Astrocyte of the hippocampus (primary cell): ENCODE measurements at places on chromosomes 4 and X.

- no peak for DNase-seq
Observed at GRCh38 chrX:96383428-96383827, 301.2 kb upstream of the DIAPH2 start.

DNA sequence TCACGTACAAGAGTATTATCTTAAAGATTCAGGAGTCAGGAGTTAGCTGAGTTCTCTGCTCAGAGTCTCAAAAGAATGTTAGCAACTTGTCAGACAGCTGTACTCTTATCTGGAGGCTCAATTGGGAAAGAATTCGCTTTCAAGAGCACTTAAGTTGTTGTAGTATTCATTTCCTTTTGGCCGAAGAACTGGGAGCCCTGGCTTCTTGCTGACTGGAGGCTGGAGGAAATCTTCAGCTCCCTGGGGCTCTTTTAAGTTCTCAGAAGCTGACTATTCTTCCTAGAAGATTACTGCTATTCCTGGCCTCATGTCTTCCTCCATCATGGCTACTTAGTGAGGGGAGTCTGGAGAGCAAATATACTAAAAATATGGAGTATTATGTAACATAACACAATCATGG, 587.2 kb downstream of the EPHA5 start:
- DNase-seq = peak; percentile 28

DNA sequence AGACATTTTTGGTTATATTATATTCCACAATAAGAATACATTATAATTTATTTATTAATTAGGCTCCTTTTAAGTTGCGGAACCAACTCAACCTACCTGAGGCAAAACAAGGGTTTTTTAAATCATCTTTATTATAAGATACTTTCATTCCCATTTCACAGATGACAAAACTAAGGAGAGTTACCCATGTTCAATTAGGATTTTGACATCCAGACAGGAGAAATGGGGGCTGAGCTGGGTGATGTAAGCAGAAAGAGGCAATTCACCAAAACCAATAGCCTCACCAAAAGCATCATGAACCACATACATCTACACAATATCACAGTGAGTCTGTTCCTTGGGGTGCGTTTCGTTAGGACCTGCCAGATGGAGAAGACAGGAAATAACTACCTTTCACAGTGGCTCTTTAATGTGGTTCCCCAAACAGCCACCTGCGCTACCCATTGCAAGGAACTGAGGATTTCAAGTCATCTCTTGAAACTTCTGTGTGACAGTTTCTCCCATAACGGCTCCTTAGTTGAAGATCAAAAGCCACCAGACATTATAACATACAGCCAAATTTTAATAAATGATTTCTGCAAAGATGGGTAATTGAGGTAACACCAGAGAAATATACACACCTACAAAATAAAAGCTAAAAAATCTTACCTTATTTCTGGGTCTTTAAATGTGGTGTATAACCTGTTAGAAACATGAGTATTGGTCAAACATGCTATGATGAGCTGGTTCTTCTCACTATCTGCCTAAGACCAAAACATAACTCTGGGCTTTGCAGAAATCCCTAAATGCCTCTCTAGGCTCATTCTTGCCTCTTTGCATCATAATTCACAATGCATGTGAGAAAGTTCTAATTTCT, 190.6 kb upstream of the LEF1 start:
- DNase-seq = no peak

- peak; percentile 65 for DNase-seq
Observed at GRCh38 chr4:39587881-39588280, 50.8 kb downstream of the SMIM14 start.

DNA sequence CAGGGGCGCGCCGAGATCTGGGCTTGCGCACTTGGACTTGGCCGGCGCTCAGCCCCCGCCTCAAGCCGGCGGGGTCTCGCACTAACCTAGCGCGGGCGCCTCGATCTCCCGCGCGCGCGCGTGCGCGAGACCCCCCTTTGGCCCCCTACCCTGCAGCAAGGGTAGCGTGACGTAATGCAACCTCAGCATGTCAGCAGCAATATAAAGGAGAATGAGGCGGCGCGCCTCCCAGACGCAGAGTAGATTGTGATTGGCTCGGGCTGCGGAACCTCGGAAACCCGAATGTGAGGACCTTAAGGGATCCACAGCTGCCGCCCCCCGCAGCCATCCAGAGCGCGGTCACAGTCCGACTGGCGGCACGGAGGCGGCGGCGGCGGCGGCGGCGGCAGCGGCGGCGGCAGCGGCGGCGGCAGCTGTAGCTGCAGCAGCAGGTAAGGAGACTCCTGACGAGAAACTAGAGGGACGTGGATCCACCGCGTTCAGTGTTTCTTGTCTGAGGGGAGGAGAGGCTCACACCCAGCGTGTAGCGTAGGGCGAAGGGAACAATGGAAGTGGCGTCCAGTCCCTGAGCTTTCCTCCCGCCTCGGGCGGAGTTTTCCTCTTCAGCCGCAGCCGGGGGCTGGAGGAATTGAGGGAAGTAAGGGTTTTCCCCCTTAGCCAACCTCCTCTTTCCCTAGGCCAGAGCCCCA, at the start of the genes SATL1 and ZNF711:
TSS of gene SATL1 (minus strand) at position 19 of the 689 bp plus-strand sequence. CDS start 134,811 bp downstream, outside the sequence.
TSS of gene ZNF711 (plus strand) at position 231 of the 689 bp plus-strand sequence. CDS start 3,582 bp downstream, outside the sequence.
- DNase-seq = peak; percentile 88

- no peak for DNase-seq
Observed at GRCh38 chr4:154640999-154641398, 28.5 kb upstream of the FGG start.

GRCh38 chr4:123037804-123038203, 115.4 kb upstream of the NUDT6 start:
- peak; percentile 73 for DNase-seq

DNA sequence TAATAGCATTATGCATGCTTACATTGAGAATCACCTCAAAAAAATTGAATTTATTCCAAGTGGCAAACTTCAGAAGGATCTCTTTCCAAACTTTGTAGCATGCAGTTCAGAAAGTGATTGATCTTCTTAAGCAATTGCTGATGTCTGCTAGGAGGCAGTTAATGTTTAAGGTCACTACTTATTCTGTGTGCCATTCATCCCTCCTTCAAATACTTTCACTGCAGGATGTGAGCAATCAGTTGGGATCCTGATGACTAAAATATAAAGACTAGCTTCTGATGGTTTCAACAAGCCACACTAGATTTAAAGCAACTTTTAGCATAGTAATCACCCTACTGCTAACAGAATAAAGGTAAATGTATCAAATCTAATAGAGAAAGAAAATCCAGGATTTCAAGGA, 414.1 kb downstream of the ADGRL3 start:
- DNase-seq = peak; percentile 8

- DNase-seq = no peak
Observed at GRCh38 chr4:184153781-184154180, 63.9 kb downstream of the ENPP6 start.

DNA sequence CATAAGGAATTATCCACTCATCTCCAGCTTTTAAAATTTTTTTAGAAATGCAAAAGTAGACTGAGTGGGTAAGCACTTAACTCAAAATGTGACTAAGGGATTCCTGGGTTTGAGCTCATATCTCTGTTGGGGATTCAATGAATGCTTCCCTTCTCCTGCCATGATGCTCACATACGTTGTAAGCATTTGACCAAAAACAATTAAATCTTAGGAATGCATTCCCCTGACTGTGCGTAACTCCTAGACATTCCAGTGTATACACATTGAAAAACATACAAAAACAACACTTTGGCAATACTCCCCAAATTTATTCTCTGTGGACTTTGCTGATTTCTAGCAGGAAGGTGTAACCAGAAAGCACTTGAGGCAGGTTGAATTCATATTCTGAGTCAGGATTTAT, 29.8 kb downstream of the SPANXA2 start:
- peak; percentile 35 for DNase-seq

DNA sequence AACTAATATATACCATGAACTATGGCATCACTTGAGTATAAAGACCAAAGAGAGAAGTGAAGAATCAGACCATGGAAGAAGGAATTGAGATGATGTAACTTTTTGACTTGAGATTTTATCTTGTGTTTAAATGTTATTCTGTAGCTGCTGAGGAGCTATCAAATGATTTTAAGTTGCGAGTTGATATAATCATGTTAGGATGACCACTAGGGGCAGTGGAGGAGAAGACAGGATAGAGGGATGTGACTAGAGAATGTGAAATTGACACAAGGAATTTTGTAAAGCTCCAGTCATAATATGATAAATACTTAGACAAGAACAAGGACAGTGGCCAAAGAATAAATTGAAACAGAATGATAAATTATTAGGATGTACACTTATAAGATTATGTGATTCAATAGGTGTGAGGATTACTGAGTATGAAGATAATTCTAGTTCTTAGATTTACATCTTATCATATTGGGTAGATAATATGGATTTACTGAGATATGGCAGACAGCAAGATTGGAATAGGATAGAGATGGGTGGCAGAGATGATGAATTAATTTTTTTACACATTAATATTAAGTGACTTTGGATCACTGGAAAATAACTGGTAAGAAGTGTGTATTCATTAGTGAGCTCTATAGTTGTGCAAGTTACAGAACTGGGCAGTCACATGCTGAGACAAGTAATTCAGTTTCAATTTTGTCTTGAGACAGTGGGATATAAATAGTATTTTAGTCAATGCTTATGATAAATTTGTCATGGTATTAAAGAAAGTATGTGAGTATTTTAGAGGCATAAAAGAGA, 816.0 kb upstream of the PCDH10 start:
- DNase-seq = no peak

DNA sequence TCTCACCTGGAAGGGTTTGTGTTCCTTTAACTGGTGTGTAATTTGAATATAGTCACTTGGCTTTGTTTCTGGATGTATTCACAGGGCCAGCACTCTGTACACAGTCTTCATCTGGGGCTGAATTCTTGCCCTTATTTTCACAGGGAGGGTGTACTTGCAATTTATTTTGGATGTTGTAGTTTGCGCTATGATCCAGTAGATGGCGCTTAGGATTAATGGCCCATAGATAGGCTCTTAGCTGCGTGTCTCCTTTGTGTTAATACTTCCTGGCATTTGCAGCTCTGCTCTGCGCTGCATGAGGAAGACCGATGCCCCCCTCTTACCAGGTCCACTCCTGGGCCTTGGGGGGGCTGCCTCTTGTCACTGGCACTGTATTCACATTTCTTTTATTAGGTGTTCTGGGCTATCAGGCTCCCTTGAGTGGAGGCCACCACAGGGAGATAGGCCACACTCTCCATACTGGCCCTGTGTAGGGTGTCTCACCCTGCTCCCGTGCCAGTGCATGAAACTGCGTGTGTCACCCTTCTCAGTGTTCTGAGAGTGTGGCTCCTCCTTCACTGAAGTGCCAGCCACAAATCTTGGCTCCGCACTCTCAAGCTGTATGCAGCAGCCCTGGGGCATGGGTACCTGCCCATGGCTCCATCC, 562.2 kb downstream of the ZIC3 start:
- DNase-seq = peak; percentile 48

DNA sequence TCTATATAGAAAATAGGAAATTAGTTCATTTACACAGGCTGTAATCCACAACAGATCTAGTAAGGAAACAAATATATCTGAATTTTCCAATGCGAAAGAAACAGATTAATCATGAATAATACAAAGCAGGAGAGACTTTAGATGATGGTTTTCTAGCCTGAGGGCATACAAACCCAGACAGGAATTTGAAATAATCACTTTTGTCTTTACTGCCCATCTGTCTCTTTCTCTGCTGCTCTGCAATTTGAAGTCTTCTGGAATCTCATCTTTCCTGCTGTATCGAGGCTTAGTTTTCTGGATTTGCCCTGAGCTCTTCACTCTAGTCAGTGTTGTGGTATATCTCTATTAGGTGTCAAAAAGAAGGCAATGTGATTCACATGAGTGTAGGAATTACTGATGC, 711.8 kb upstream of the FAM241A start:
- no peak for DNase-seq

DNA sequence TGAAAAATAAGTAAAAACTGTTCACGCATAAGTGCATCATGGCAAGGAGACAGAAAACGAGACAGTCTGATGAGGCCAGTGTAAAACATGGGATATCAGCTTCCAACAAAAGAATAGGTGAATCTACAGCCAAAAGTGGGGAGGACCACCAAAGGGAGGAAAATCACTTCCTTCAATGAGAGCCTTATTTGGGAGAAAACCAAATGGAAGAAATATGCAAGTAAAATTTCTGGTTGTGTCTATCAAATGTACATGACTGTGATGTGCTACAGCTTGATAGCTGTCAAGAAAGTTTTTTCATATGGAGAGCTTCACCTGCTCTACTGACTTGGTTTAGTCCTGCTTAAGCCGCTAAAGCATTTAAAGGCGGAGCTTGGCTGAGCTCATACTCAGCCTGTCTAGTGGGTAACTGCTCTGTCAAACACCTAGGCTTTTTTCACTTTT, 66.2 kb downstream of the MAGEA1 start:
- peak; percentile 31 for DNase-seq

DNA sequence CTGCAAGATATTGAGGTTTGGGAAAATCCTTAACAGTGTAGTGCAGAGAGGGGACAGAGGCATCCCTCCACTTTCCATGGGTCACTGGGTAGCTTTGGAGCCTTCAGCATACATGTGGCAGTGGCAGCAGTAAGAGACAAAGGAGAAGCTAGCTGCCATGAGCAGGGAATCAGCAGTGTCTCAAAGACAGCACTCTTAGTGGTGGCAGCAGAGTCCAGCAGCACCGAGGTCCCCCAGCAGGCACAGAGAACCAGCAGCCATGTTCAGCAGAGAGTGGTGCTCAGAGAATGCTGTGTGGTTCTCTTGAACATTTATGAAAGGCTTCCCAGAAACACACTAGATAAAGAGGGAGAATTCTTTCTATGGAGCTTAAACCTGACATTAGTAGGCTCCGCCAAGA, 308.5 kb downstream of the CENPC start:
- no peak for DNase-seq

GRCh38 chr4:94523617-94524016, 71.9 kb downstream of the PDLIM5 start:
- DNase-seq = peak; percentile 80
